ENCODE measurements at places on chromosomes 1 and 21.

GRCh38 chr1:151137789-151138188 is 8.6 kb downstream of the SEMA6C start:
- no peak for DNase-seq

GRCh38 chr1:21586846-21587601 is 77.8 kb downstream of the ALPL start:
- DNase-seq: no peak

- no peak for DNase-seq
These were observed 368.6 kb upstream of the NEGR1 start for GRCh38 chr1:72650843-72651435.

GRCh38 chr1:200410566-200410878 is 686 bp upstream of the ZNF281 start:
- DNase-seq: no peak

DNA sequence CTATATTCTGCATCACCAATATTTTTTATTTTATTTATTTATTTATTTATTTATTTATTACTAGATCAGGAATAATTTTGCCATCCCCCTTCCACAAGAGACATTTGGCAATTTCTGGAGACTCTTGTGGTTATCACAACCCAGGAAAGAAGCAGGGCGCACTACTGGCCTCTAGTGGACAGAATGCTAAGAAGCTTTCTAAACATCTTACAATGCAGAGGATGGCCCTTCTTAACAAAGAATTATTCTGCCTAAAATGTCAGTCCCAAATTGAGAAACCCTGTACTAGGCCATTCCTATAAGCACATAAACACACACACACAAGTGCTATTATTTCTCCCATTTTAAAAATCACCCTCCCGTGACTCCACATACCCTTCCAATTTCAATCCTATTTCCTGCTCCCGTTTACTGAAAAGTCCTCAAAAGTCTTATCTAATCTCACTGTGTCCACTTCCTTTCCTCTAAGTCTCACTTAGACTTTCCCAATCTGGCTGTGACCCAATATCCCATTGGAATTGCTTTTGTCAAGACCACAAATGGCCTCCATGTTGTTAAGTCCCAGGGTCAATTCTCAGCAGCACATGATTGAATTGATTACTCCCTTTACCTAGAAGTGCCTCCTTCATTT is 43.7 kb upstream of the RNF11 start:
- peak; percentile 35 for DNase-seq

- DNase-seq: no peak
These were observed 4.2 kb downstream of the HHAT start for GRCh38 chr1:210332719-210333398.

DNA sequence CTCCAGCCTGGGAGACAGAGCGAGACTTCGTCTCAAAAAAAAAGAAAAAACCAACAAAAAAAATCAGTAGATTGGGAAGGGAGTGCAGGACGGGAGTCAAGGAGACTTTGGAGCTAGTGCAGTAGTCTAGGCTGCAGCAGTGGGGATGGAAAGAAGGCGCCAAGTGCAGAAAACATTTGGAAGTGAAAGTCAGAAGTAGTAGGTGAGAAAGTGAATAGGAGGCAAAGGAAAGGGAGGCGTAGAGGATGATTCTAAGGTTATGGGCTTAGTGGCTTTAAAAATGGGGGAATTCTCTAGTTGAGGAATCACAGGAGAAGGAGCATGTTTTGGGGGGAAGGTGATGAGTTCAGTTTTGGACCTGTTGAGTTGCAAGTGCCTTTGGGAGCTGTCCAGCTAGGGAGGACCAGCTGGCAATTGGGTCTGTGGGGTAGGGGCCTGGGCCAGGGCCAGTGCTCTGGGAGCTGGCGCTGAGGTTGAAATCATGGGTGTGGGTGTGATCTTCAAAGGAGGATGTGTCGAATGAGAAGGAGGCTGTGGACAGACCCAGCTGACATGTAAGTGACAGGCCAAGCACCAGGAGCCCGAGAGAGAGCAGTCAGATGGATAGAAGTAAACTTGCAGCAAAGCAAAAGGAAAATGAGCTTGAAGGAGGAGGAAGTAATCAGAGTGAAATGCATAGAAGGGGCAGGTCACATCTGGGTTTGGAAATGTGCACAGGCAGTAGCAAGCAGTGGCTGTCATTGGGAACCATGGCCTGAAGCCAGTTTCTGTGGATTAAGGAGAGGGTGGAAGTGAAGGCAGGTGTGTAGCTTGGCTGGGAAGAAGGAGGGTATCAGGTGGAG is 15.8 kb downstream of the TMCC2 start:
- no peak for DNase-seq

DNA sequence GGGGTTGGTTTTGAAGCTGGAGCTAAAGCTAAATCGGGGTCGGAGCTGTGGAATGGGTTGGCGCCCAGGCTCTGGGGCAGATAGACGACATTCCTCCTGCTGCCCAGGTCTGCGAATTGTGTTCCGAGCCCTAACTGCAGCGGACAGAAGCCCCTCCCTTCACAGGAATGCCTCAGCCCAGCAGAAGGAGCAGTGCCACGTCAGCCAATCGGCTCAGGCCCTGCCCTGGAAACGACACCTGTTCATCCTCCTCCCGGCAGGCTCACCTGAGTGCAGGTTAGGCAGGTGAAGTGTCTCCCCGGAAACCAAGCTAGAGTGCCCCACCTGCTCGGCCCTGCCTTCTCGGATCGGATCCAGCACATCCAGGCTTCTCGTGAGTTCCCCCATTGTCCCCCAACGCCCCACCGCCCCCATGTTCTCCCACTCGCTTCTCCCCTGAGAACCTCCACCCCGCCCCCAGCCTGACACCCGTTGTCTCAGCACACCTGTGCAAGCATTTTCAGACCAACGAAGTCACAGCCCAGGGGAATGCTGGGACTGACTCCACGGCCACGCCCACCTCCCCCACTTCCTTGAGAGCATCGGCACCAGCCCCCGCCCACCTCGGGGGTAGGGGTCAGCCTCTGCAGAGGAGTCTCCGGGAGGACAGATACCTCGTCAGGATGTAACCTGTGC is 775 bp downstream of the TMEM125 start:
- peak; percentile 6 for DNase-seq

GRCh38 chr1:7667625-7668218 is 103.4 kb upstream of the VAMP3 start:
- DNase-seq: peak; percentile 83

DNA sequence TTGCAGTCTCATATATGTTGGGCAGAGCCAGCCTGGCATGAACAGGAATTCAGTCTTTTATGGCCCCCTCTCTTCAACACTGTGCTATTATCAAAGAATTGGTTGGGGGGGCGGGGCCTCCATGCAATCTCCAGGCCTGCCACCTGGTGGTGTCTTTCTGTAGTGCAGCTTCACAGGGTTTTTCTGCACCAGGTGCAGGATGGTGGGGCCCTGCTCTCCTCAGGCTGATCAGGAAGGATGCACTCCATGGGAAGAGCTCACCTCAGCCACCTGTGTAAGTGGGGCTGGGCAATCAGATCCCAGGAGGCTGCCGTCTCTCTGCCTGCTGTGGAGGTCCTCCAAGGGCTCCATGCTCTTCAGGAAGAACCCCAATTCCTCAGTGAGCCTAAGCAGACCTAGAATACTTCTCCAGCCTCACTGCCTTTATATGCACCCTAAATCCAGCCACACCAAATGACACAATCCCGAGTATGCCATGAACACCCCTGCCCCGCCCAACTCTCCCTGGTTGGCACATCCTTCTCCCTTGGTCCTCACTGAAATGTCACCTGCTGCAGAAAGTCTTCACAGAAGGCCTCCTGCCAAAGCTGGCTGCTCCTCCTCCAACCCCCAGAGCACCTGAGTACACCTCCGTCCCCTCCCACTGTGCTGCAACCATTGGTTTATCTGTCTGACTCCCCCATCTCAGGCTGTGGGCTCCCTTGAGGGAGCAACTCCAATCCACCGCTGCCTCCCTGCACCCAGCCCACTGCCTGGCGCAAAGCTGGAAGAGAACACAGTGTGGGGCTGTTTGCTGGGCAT is 16.5 kb downstream of the STK40 start:
- DNase-seq: peak; percentile 86

GRCh38 chr1:210641582-210641981 is 312.9 kb downstream of the HHAT start:
- no peak for DNase-seq

DNA sequence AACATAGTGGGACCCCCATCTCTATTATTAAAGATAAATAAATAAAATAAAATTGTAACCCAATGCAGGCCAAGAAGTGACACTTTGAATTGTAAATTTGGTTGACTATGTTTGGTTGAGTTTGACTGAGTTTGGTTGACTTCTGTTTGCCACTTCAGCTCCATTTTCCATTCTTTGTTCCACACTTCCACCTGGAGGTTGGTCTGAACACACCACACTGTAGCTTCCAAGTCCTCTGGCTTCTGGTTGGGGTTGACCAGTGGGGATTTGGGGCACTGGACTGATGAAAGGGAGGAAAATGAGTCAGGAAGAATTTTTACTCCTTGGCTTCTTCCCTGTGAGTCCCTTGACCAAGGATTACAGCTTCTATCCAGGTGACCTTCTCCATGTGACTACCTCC is 40.6 kb upstream of the DIPK1A start:
- DNase-seq: no peak

GRCh38 chr1:8274352-8274751 is 43.6 kb upstream of the SLC45A1 start:
- no peak for DNase-seq

- no peak for DNase-seq
These were observed 273.9 kb downstream of the KIF26B start for GRCh38 chr1:245428681-245429080.

DNA sequence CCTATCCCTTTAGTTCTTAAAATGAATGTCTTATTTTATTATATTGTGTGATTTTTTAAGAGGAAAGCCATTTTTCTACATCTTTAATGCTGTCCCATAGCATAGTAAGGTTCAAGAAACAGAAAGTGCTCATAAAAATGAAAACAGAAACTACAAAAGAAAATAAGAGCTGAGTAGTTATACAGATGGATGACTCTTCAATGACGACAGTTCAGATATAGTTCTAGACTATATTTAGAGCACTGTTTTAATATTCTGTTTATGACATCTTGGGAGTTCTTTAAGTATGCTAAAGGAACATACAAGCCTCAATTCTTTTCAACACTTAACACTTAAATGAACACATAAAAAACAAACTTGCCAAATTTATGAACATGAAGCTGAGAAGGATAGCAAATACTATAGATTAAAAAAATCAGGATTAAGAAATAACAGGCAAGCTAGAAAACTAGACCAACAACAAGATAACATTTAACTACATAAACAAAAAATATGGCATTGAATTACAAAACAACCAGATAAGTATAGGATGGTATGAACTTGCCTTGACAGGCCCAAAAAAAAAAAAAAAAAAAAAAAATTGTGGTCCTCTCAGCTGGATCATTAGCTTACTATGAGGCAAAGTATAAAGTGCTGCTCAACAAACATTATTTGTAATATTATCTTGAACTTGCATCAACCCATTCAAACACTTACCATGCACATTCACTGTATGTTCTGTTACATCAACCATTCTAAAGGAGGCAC is 87.9 kb downstream of the ZZZ3 start:
- DNase-seq: no peak

- no peak for DNase-seq
These were observed 88.7 kb downstream of the PLPP3 start for GRCh38 chr1:56490619-56491018.

GRCh38 chr1:42480921-42481320 is 17.8 kb downstream of the CCDC30 start:
- DNase-seq: no peak

DNA sequence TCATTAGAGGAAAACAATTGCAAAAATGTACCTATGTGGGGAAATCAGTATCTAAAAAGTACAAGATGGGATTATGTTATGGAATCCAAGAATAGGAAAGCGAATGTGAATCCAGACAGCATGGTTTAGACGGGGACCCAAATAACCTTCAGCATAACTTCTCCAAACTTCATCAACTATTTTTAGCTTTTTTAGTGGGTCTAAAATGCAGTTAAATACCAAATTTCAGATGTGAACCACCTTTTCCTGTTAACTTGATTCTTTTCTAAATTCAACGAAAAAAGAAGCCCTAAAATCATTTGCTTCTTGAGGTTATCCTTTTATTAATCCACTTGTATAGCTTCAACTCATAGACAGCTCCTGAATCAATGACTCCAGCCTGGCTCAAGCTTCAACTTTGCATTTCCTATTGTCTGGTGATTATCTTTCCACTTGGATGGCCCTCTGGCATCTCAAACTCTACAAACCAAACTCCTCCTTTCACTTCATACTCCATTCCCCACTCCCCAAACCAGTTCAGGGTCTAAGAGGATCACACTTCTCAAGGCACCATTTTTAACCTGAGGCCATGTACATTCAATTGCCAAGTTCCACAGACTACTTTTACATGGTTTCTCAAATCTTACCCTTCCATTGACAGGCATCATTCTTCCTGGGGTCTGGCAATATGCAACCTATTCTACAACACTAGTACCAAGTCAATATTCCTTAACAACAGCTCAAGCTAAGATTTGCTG is 7.4 kb downstream of the ERRFI1 start:
- DNase-seq: no peak

GRCh38 chr1:94919241-94920030 is 7.5 kb downstream of the CNN3 start:
- no peak for DNase-seq

DNA sequence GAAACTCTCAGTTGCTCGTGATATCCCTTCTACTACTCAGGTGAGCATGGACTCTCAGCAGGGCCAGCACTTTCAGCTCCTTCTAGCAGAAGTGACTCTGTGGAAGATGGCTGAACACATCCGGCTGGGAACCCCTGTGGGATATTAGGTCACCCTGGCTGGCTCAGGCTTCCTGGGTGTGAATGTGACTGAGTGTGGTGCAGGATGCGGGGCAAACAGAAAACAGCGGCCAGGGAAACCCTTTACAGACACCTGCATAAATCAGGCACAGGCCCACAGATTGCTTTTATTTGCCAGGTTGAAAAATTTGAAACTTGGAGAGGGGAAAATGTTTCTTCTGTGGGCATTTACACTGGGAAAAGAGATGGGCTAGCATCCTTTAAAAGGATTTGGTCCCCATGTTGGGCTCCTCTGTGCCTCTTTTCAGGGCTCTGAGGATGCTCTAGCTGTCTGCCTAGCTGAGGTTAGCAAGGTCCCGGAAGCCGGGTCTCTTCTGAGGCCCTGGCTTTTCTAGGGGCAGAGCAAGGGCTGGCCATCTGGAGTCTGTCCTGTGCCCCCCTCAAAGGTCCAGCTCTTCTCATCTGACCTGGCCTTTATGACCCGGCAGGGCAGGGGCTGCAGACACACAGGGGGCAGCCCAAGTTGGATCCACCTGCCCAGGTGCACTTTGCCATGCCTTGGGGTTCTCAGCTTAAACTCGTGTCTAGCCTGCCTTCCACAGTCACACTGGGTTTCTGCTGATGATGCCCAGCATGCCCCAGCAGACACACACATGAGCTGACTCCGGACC is 243.0 kb downstream of the SIPA1L2 start:
- no peak for DNase-seq

All from stimulated activated CD4-positive, alpha-beta T cell treated with anti-CD3 and anti-CD28 coated beads, Interleukin-1b, Interleukin-23, amount 100 ng/mL, for 4 hours (primary cell).